Suprapubic skin (tissue), 4 donors: ENCODE measurements at places on chromosomes 5 and 9. TPM values are rescaled to one million over a fixed set of nuclear protein-coding genes. Genes with fewer than 3 reads are reported as not detected.

Gene GDA
- total RNA-seq, result 2.6 TPM

Gene AK1
- 22.6 TPM for total RNA-seq

Gene CDX1
- 0.26 TPM for total RNA-seq

Gene PCDHB7
- 0.72 TPM for total RNA-seq

Gene GLIPR2
- 8.8 TPM for total RNA-seq

Gene LURAP1L
- total RNA-seq, result 26.0 TPM

- DNase-seq, result no peak
Observed at GRCh38 chr9:12956261-12956660, 181.4 kb downstream of the LURAP1L start.

DNA sequence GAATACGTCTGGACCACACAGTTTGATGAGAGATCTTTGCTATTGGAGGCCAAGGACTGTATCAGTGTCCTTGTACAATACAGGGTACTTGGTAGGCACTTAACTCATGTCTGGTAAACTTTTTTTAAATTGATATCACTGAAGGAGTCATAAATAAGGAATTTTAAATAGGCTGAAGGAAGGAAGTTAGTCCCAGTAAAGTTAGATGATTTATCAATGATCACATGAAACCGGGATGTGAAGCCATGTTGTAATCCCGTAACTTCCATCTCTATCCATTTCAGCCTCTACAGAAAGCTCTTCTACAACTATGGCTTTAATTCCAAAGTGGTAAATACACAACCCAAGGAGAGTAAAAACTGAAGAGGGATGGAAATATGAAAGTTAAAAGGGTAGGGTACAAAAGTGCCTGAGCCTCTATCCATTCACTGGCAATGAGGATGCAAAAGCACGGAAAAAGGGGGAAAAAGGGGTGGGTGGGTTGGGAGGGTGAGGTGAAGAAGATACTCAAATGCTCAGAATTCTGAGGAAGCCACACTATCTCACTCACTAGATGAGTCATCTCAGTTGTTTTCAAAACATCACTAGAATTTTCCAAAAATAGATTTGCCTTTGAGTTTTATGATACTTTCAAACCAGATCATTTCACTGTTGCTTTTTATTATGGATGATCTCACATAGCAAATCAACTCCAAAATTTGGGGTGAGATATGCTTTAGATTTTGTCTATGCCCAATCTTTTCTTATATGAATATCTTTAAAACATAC is 1053.5 kb downstream of the NR2F1-AS1 start:
- no peak for DNase-seq

DNA sequence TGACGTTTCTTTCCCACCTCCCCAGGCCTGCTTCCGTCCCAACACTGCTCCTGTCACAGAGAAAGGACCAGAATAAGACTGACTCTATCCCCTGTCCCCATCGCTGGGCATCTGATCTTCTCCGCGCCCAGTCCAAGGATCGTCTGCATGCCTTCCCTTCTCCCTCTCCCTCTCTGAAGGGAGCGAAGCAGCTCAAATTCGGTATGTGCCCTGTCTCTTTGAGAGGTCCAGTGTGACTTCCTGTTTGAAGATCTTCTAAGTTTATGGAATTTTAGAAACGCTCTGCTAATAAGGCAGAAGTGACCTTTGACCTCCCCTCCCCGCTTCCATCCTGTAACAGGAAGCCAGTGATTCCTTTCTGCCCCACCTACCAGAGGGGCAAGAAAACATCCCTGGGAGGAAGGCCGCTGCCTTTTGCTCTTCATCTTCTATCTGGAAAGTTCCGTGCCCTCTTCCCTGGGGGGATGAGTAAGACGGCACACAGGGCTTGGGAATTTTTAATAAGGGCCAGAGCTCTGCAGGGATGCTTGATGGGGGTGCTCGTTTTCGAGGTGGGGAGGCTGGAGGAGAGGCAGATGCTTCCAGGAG is 40.7 kb upstream of the RNU6ATAC start:
- peak; percentile 55 for DNase-seq

DNA sequence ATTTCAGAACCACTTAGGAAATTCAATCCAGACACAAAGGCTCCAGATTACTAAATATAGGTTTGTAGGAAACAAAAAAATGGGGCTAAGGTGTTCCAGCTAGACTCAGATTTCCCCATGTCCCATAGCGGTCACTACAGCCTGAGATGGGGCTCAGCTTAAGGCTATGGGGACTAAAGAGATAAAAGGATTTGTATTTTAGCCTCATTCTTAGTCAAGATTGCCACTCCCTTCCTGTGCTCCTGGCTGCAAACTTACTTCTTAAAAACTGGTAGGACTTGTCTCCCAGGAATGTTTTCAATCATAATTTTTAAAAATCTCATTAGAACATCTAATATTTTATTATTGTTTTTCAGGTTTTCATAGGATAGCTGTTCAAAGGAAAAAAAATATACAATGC is 253.8 kb upstream of the DAB2 start:
- no peak for DNase-seq

GRCh38 chr5:99061711-99062110 is 132.9 kb upstream of the CHD1 start:
- no peak for DNase-seq

DNA sequence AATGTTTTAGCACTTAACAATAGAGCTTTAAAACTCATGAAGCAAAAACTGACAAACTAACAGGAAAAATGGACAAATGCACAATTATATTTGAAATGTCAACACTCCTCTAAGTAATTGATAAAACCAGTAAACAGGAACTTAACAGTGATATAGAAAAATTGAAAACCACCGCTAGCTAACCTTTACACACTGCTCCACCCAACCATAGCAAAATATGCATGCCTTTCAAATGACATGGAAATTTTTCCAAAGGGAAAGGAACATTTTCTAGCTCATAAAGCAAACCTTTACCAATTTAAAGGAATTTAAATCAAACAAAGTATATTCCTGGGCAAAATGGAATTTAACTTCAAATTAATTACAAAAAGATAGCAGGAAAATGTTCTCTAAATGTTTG is 109.2 kb downstream of the ADAMTS19 start:
- DNase-seq, result no peak

GRCh38 chr5:149056616-149057165 is 6.2 kb downstream of the SH3TC2 start:
- DNase-seq, result no peak

GRCh38 chr9:114025196-114025753 is 52.8 kb downstream of the AMBP start:
- no peak for DNase-seq

- no peak for DNase-seq
Observed at GRCh38 chr5:120539471-120539870, 75.4 kb downstream of the PRR16 start.

DNA sequence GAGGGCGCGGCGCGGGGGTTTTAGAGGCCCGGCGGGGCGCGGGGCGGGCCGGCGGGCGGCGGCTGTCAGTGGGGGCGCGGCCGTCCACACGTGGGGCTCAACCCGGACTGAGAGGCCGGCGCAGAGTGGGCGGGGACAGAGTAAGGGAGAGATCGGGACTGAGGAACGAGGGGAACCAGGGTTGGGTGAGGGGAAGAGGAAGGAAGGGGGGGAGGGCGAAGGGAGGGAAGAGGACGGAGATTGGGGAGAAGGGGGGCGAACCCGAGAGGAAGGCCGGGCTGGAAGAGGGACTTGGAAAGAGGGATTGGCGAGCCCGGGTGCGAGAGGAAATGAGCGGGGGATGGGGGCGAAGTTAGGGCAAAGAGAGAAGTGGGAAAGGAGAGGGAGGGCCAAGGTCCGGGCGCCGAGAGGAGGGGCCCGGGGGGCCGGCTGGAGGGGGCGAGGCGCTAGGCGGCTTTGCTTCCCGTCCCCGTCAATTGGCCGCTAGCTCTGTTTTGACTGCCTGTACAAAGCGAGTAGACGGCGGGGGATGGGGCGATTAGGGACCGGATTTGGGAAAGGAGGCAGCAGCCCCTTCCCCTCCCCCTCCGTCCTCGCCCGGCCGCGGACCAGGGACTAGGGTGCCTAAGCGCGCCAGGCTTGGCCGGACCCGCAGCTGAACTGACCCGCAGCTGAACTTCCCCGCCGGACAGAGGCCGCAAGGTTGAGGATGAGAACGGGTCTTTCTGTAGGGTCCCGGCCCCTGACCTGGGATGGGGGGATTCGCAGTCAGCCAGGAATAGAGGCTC is 399 bp upstream of the FBN2 start:
- DNase-seq, result peak; percentile 72

- no peak for DNase-seq
Observed at GRCh38 chr5:31918739-31919138, 255.4 kb downstream of the GOLPH3 start.

DNA sequence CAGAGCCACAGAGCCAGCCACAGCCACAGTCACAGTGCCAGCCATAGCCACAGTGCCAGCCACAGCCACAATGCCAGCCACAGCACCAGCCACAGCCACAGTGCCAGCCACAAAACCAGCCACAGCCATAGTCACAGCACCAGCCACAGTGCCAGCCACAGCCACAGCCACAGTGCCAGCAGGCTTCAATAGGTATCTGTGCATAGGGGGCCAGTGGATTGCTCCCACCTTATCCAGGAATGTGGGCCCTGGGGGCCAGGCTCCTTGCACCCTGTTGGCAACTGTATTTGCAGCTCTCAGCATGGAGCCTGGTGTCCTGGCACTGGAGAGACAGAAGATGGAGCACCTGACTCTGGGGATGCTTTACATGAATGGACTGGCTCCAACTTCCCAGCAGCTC is 111.7 kb upstream of the IRX2 start:
- no peak for DNase-seq

GRCh38 chr9:25678147-25678666 is at the start of gene TUSC1:
TUSC1 (minus strand) TSS chr9:25678444; CDS start chr9:25678312, 132 bp downstream.
- peak; percentile 92 for DNase-seq

- DNase-seq, result no peak
Observed at GRCh38 chr9:17330097-17330496, 195.3 kb downstream of the CNTLN start.
